ENCODE measurements at places on chromosomes 6 and 20. TPM values are rescaled to one million over a fixed set of nuclear protein-coding genes. Genes with fewer than 3 reads are reported as not detected.

DNA sequence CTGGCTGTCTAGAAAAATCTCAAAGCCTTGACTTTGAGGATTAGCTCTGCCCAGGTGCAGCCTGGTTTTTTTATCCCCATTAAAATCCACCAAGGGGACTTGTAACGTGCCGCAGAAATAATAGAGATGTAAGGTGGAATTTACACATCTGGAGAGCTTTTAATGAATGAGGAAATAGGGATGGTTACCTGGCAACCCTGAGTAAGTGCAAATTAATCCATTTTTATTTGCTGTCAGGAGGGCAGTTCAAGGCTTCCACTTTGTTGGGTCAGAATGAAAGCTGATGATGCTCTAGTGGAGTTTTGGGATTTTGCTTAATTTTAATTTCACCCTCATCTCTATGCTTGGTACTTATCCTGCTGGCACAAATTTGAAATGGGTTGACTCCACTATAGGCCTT, 163.4 kb upstream of the CEP162 start:
- no peak overlapping the region for H3K27ac ChIP-seq
- H3K4me1 ChIP-seq: no peaks in the 10 kb centered on the region
- DNase-seq: no peak
- no peak overlapping the region for H3K4me3 ChIP-seq
- no peaks in the 10 kb centered on the region for H3K27me3 ChIP-seq

DNA sequence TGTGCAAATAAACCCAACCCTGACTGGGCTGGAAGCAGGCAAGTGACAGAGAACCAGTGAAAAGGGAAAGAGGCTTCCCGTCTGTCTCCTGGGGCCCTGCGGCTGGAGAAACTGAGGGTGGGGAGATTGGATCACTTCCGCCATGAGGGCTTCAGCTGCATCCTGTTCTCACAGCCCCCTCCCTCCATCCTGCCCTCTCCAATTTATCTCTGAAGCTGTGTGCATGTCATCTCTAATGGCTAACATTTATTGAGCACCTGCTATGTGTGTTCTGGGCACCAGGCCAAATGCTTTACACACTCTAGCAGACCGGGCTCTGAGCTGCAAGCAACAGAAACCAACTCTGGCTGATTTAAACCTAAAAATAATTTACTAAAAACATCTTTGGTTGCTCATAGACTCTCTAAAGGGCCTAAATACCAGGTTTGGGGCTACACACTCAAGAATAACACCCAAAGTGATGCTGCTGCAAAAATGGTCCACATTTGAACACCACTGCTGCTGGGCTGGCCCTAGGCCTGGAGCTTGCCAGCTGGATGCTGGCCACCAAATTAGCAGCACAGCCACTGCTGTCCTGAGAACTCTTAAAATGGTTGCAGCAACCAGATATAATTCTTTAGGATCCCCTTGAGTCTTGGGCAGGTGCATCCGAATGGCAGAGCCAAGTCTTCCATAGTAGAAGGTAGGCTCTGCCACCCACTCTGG, 123.6 kb upstream of the LRFN2 start:
- no peak overlapping the region for H3K4me3 ChIP-seq
- H3K27me3 ChIP-seq: no peaks in the 10 kb centered on the region
- H3K36me3 ChIP-seq: no peaks in the 10 kb centered on the region
- peaks cover 9% of the 10 kb centered on the region for H3K4me1 ChIP-seq
- no peak overlapping the region for H3K27ac ChIP-seq

DNA sequence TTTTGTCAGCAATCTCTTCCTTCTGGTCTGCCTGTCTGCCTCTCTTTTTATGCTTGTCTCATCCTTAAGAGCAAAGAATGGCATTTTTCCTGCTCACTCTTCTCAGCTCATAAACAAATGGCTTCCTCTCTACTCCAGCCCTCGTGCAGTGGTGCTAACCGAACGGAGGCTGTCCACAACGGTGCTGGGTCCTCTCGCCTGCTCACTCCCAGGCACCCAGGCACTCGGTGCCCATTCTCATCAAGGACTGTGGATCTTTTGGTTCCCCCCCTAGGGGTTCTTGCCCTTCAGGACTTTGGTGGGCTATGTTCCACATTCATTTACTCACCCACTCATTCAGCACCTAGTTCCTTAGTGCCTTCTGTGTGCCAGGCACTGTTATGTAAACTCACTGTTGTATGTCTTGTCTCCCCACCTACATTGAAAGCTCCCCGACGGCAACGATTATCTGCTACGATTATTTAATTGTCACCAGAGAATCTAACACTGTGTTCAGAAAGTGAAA, 113.9 kb downstream of the FYN start:
- H3K27ac ChIP-seq: no peak overlapping the region
- no peak overlapping the region for H3K4me3 ChIP-seq
- H3K4me1 ChIP-seq: peaks cover 44% of the 10 kb centered on the region

DNA sequence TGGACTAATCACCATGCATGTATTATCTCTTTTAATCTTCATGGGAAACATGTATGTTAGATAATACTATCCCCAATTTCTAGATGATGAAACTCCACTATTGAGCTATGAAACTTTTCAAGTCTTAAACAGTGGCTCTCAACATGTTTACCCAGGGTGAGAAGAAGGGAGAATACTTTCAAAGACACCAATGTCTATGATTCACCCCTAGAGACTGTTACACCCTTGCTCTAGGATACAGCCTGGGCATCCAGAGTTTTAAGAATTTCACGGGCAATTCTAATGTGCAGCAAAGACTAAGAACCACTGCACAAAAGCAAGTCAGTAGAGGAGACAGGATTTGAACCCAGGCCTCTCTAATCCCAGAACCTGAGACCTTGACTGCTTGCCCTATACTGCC, 47.8 kb downstream of the GFOD1 start:
- no peak overlapping the region for H3K27ac ChIP-seq
- no peaks in the 10 kb centered on the region for H3K27me3 ChIP-seq
- H3K4me1 ChIP-seq: peaks cover 11% of the 10 kb centered on the region
- no peak for DNase-seq
- H3K36me3 ChIP-seq: no peaks in the 10 kb centered on the region

GRCh38 chr6:89749918-89750317, 69.7 kb downstream of the MDN1 start:
- no peaks in the 10 kb centered on the region for H3K27me3 ChIP-seq
- DNase-seq: no peak
- no peak overlapping the region for H3K4me3 ChIP-seq
- no peak overlapping the region for H3K27ac ChIP-seq
- no peaks in the 10 kb centered on the region for H3K4me1 ChIP-seq

PCK1 gene
- not detected for polyA plus RNA-seq

DNA sequence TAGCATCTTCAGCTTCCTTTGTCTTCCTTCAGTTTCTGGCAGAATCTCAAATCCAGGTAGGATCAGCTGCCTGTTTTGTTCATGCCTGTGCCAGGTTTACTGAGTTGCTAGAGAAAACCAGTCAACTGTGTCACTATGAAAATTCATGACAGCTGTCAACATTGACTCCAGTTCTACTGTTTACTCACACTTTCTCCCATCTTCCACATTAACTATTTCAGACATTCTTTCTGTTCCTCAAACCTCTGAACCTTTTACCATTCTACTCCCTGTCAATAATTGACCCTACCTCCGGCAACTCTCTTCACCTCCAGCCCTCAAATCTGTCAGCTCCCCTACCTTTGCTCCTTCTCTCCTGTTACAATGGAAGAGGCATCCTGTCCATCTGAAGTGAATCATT, 8.5 kb downstream of the ENPP4 start:
- no peak overlapping the region for H3K27ac ChIP-seq
- no peak for DNase-seq
- 0 out of 2 replicates have a peak, but pooled peaks cover 6% of the 10 kb centered on the region for H3K36me3 ChIP-seq
- H3K4me1 ChIP-seq: peaks cover 14% of the 10 kb centered on the region
- H3K4me3 ChIP-seq: 0 out of 2 replicates have a peak overlapping the region, but pooled peaks have one; percentile 14

DNA sequence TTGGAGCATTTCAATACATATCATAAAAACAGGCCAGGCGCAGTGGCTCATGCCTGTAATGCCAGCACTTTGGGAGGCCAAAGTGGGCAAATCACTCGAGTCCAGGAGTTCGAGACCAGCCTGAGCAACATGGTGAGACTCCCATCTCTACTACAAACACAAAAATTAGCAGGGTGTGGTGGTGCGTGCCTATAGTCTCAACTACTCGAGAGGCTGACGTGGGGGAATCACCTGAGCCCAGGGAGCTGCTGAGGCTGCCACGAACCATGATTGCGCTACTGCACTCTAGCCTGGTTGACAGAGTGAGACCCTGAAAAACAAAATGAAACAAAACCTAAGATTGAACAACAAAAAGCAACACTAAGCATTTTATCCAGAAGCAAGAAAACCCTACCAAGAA, 47.2 kb downstream of the BACH2 start:
- DNase-seq: no peak
- H3K4me1 ChIP-seq: no peaks in the 10 kb centered on the region
- H3K36me3 ChIP-seq: no peaks in the 10 kb centered on the region
- no peaks in the 10 kb centered on the region for H3K27me3 ChIP-seq
- H3K27ac ChIP-seq: no peak overlapping the region

MAP1LC3A gene
- polyA plus RNA-seq: 1.2 TPM

GRCh38 chr6:41892921-41893564, 2.1 kb downstream of the USP49 start:
- H3K4me3 ChIP-seq: no peak overlapping the region
- no peak for DNase-seq
- H3K4me1 ChIP-seq: peaks cover 6% of the 10 kb centered on the region
- no peaks in the 10 kb centered on the region for H3K36me3 ChIP-seq
- no peaks in the 10 kb centered on the region for H3K27me3 ChIP-seq
- H3K27ac ChIP-seq: no peak overlapping the region

GRCh38 chr6:6686176-6686575, 97.7 kb downstream of the LY86 start:
- no peaks in the 10 kb centered on the region for H3K27me3 ChIP-seq
- no peak for DNase-seq
- H3K4me1 ChIP-seq: peaks cover 38% of the 10 kb centered on the region
- H3K36me3 ChIP-seq: no peaks in the 10 kb centered on the region
- H3K27ac ChIP-seq: peak overlapping the region; percentile 81

- DNase-seq: no peak
- no peak overlapping the region for H3K27ac ChIP-seq
- H3K36me3 ChIP-seq: no peaks in the 10 kb centered on the region
Observed at GRCh38 chr6:41546475-41546865, 289 bp downstream of the FOXP4 start.

DNA sequence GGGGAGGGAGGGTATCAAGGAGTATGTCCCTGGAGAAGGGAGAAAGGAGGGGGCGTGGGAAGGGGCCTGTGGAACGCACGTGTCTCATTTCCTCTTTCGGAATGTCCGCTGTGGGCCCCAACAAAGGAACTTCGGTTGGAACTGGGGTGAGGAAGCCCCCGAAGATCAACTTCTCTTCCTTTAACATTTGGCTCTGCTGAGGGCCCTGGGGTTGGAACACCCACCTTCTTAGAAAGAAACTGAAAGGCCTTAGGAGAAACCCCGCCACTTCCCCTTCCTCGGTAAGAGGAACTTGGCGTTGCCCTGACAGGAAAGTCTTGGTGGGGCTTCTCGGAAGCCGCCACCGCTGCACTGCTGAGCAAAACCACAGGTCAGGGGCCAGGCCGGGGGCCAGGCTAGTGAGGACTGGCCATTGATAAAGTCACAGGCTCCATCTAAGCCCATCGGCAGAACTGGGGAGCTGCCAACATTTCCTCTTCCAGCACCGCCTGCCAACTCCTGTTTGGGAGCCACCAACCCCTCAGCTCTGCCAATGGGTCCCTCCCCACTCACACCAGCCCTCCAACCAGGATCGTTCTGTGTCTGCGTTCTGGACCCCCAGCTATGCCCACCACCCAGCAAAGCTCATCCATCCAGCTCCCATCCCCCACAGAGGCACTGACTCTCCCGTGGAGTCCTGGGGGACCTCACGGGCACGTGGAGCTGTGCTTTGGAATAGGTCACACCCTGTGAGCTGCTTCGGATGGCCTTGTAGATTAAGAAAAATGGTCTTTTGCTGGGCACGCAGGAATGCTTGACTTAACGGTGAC, 44.8 kb downstream of the FGD2 start:
- H3K36me3 ChIP-seq: no peaks in the 10 kb centered on the region
- peak overlapping the region; percentile 19 for H3K27ac ChIP-seq
- H3K4me1 ChIP-seq: peaks cover 40% of the 10 kb centered on the region
- no peak for DNase-seq
- no peaks in the 10 kb centered on the region for H3K27me3 ChIP-seq

TP53TG5 gene
- polyA plus RNA-seq: 0.24 TPM

LY6G6C gene
- polyA plus RNA-seq: not detected

PPIL6 gene
- polyA plus RNA-seq: 0.17 TPM

- DNase-seq: no peak
- H3K4me1 ChIP-seq: no peaks in the 10 kb centered on the region
- no peaks in the 10 kb centered on the region for H3K27me3 ChIP-seq
- no peaks in the 10 kb centered on the region for H3K36me3 ChIP-seq
- H3K4me3 ChIP-seq: no peak overlapping the region
- H3K27ac ChIP-seq: no peak overlapping the region
Observed at GRCh38 chr6:67748521-67748920, 886.6 kb upstream of the ADGRB3 start.

DNA sequence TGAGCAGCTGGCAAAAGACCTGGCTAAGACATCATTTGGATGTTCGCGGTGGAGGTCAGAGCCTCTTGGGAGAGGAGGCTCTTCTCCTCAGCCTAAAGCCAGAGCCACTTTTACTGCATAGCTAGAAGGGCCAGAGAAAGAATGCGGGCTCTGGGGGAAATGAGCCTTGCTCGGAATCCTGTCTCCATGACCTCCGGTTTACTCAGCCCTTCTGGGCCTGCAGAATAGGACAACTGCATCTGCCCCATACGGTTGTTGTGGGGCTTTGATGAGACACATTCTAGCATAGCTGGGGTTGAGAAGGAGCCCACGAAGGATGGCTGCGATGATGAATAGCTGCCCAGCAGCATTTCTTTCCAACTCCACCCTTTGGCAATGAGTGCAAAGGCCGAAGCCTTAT, 115.0 kb upstream of the SLC22A23 start:
- DNase-seq: no peak
- H3K27ac ChIP-seq: no peak overlapping the region
- H3K36me3 ChIP-seq: no peaks in the 10 kb centered on the region
- H3K4me1 ChIP-seq: no peaks in the 10 kb centered on the region

GRCh38 chr6:14711056-14711703, 534.7 kb upstream of the JARID2 start:
- no peak for DNase-seq
- H3K4me3 ChIP-seq: no peak overlapping the region
- no peaks in the 10 kb centered on the region for H3K36me3 ChIP-seq
- H3K27ac ChIP-seq: no peak overlapping the region
- no peaks in the 10 kb centered on the region for H3K4me1 ChIP-seq
- H3K27me3 ChIP-seq: no peaks in the 10 kb centered on the region

SNRNP48 gene
- polyA plus RNA-seq: 5.4 TPM

DNA sequence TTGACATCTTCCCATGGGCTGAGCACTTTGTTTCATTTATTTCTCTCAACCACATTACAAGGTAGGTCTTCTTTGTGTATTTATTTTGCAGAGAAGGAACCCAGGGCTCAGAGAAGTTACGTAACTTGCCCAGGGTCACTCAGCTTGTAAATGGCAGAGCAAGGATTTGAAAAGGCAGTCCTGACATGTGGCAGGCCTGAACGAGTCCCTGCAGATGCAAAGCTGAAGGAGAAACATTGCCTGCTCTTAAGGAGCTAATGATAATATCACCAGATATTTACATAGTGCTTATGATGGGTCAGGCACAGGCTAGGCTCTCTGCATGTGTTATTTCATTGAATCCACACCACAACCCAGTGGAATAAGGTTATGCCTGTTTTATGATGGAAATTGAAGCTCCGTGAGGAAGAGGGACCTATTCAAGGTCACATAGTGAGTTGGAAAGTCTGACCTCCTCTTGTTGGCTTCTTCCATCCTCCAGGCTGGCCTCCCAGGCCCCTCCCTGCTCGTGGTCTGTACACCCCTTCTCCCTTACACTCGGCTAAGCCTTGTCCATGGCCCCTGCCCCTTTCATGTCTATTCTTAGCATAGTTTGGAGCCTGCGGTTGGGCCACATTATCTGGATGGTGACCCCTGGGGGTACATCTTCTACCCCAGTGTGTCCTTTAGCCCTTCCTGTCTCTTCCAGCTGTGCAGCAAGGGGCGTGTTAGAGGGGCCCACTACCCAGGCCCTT, 12.5 kb downstream of the MYH7B start:
- no peaks in the 10 kb centered on the region for H3K4me1 ChIP-seq
- no peaks in the 10 kb centered on the region for H3K27me3 ChIP-seq
- no peak overlapping the region for H3K4me3 ChIP-seq
- no peak for DNase-seq
